Hindlimb muscle (tissue), 1 donor: ENCODE measurements at places on chromosomes 3 and 15.

DNA sequence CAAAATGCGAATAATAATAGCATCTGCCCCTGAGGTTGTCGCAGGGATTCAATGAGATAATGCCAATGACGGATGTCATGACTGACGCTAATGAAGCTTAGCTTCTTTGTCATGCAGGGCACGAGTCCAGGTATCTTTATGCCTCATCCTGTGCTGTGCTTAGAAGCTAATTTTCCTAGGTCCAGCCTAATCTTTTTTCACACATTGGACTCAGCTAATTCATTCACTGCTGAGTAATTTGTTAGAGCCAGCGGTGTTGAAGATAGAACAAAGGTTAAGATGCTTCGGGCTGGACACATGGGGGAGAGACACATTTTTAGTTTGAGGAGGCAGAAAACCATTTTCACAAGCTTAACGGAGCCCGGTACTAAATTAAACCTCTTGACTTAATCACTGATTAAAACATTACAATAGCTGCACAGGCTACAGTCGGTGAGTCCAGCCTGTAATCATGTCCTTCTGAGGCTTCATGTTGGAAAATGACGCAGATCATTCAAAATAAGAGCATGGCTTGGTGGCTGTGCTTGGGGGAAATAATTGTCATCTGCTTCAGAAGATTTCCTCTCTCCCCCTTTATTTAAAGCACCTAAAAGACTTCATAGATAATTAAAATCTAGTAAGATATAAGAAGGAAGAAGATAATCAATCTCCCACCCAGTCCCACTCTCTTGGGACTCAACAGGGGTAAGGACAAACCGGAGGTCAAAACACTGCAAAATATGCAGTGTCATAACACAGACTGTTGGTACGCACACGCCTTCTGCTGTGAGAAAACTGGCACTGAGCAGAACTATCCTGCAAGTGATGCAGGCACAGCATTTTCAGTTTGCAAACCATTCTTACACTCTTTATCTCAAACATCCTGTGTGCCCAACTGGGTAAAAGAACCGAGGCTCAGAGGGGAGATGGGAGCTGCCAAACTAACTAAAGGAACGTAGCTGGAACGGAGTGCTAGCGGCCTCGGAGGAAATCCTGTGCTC lies 3.3 kb upstream of the CCDC174 start:
- DNase-seq = no peak

- DNase-seq = no peak
These were observed 74.3 kb downstream of the SIDT1 start for GRCh38 chr3:113606539-113607218.

- peak; percentile 34 for DNase-seq
These were observed 40.2 kb downstream of the DOCK3 start for GRCh38 chr3:50714946-50715345.

GRCh38 chr3:51706788-51707731 lies at the start of gene GRM2:
GRM2 (plus strand) TSS chr3:51707068; CDS start chr3:51708984, 1,916 bp downstream.
- DNase-seq = peak; percentile 87

DNA sequence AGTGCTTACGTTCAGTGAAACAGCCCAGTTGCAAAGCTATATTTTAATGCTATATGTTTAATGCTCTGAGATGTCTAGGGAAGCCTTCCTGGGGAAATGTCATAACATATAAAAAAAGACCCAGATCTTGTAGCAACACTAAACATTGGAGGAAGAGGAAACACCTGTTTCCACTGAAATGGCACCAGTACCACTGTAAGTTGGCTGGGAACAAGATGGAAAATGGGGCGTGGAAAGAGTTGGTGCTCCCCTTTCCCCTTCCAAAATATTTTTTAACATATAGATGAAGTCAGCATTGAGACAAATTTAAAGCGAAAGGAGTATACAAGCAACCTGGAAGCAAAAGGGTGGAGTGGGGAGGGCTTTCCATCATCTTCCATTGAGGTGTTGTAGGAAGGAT lies 289.9 kb upstream of the COL8A1 start:
- no peak for DNase-seq
